ENCODE measurements at places on chromosomes 13 and 19. TPM values are rescaled to one million over a fixed set of nuclear protein-coding genes. Genes with fewer than 3 reads are reported as not detected.

The KIR3DL1 gene
- not detected for total RNA-seq

The ZNF681 gene
- 0.37 TPM for total RNA-seq

The RPS5 gene
- total RNA-seq, result 2,475 TPM

The GJA3 gene
- 0.37 TPM for total RNA-seq

The ZNF439 gene
- 0.92 TPM for total RNA-seq

The TIMM44 gene
- 66.4 TPM for total RNA-seq

The UBE2L5 gene
- not detected for total RNA-seq

The PROZ gene
- total RNA-seq, result not detected

The FFAR2 gene
- total RNA-seq, result not detected

The PCDH8 gene
- total RNA-seq, result not detected
